ENCODE measurements at places on chromosomes 16 and 17.

DNA sequence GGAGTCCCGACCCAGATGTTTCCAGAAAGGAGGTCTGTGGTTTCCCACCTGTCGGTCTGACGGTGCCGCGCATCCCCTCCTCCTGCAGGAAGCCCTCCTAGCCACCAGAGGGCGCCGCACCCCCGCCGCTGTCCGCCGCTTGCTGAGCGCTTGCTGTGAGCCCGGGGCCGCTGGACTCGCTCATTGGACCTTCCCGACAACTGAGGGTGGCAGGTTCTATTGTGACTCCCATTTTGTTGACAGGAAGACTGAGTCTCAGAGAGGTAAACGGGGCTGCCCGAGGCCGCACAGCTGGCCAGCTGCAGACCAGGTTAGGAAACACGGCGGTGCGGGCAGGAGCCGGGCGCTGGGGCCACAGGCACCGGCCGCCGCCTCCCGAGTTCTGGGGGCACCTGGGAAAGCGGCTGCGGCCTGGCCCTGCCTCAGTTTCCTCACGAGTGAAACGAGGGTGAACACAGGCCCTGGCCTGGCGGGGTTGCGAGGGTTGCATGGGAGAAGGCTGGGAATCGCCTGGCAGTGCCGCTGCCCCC lies 191.1 kb upstream of the CIBAR2 start:
- DNase-seq: no peak

GRCh38 chr17:30717291-30718098 lies 107.0 kb downstream of the CRLF3 start:
- no peak for DNase-seq

- no peak for DNase-seq
These were observed 1.6 kb upstream of the KIAA0513 start for GRCh38 chr16:85025781-85026653.

- no peak for DNase-seq
These were observed 56.1 kb downstream of the B9D1 start for GRCh38 chr17:19306160-19307111.

GRCh38 chr17:43220511-43221125 lies 7.8 kb downstream of the CCDC200 start:
- DNase-seq: no peak

DNA sequence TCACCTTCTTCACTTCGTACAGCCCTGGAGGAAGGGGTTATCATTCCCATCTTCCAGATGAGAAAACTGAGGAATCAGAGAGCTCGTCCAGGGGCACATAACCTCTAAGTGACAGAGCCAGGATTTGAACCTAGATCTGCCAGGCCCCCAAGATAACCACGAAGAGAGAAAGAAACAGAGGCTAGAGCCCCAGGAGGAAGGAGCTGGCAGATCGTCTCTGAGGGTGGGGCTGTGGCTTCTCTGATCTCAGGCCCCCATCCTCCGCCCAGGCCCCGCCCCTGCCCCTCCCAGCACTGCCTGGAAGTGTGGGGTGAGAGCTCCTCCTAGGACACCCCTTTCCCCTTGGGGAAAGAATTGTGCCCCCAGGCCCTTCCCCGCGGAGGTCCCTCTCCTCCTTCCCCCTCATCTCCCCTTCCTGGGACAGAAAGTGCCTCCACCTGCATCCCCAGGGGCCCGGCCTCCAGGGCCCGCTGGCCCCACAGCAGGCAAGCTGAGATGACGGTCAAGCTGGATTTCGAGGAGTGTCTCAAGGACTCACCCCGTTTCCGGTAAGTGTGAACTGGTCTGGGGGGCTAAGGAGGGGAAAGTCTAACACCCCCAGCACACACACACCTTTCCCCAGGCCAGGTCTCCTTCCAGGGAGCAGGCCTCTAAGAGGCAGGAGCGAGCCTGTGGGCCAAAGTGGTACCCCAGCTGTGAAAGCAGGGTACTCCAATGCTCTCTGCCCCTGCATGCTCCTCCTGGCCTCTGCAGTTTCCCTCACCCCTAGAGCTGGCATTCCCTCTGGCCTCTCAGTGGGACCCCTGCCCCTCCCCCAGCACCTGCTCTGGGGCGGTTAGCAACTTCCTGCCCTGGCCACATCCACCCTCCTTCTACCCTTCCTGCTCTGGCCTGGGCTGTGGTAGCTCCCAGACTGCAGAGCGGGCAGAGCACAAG lies at the start of gene ACAP1:
Gene ACAP1, plus strand, starts transcription at position 290 of the 936 bp plus-strand sequence. Its CDS starts 206 bp downstream, at position 496.
- no peak for DNase-seq
